ENCODE measurements at places on chromosomes 7 and 10.

GRCh38 chr10:116472891-116473290 is 45.2 kb downstream of the PNLIPRP3 start:
- DNase-seq, result no peak

- no peak for DNase-seq
Measured at GRCh38 chr10:71777213-71777985, 4.1 kb upstream of the VSIR start.

DNA sequence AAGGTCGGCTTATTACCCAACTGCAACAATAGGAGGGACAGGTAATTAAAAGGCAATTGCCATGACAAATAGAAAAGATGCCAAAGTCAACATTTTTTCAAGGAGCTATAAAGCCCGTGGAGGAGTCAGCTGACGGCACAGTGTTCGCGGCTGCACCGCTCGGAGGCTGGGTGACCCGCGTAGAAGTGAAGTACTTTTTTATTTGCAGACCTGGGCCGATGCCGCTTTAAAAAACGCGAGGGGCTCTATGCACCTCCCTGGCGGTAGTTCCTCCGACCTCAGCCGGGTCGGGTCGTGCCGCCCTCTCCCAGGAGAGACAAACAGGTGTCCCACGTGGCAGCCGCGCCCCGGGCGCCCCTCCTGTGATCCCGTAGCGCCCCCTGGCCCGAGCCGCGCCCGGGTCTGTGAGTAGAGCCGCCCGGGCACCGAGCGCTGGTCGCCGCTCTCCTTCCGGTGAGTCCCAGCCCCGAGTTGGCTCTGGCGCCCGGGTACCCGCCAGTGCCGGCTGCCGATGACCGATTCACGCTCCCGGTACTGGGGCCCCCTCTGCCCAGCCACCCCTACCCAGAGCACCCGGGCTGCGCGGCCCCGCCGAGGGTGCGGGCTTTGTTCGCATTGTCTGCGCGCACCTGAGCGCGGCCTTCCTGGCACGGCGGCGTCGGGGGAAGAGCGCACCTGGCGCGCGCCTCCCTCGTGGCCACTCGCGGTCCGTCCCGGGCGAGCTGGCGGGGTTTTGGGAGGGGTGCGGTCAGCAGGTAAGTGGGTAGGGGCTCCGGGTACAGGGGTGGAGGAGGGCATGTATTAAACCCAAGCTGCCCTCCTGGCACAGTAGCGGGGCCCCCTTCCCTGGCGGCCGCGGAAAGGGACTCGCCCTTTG is at the start of gene VWA2:
TSS of gene VWA2 (plus strand) at position 138 of the 877 bp plus-strand sequence. CDS start 9,460 bp downstream, outside the sequence.
- no peak for DNase-seq

GRCh38 chr7:70595755-70596597 is 536.0 kb upstream of the GALNT17 start:
- DNase-seq, result no peak

GRCh38 chr10:21943633-21944265 is 59.8 kb downstream of the DNAJC1 start:
- no peak for DNase-seq

GRCh38 chr10:29435809-29436501 is 147.1 kb downstream of the LYZL1 start:
- no peak for DNase-seq

GRCh38 chr7:76340617-76341131 is 18.1 kb downstream of the YWHAG start:
- DNase-seq, result no peak

GRCh38 chr10:87865241-87865881 is 1.9 kb downstream of the PTEN start:
- no peak for DNase-seq

GRCh38 chr10:110612087-110612486 is 32.0 kb upstream of the RBM20 start:
- no peak for DNase-seq

DNA sequence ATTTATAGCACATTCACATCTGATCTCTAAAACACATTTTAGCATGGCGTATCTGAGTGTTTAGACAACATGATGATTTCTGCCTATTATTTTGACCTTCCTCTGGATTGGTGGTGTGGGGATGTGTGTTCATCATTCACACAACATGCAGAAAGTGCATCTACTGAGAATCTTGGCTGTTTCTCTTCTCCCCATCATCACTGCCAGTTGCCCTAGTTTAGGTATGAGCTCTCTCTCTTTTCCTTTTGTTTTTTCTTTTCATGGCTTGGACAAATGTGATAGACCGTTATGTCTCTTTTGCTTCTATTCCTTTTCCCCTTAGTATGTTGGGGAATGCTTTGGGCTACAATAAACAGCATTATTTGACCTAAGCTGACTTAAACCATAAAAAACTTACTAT is 239.2 kb upstream of the FZD8 start:
- DNase-seq, result no peak

DNA sequence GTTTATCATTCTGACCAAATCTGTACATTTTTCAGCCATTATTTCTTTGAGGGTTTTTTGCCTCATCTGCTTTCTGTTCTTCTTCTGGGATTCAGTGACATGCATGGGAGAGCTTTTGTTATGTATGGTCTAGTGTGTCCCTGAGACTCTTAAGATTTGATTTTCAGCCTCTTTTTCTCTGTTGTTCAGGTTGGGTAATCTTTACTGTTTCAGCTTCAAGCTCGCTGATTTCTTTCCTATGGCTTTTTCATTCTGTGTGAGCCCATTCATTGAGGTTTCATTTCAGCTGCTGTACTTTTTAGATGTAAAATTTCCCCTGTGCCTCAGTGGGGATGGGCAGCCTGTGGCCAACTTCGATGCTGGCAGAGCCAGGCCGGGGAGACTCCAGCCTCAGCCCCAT is 38.1 kb downstream of the FOXK1 start:
- DNase-seq, result no peak

- no peak for DNase-seq
Measured at GRCh38 chr7:93156884-93157283, 8.7 kb upstream of the SAMD9L start.

GRCh38 chr7:134289841-134290240 is 26.9 kb downstream of the SLC35B4 start:
- DNase-seq, result no peak

DNA sequence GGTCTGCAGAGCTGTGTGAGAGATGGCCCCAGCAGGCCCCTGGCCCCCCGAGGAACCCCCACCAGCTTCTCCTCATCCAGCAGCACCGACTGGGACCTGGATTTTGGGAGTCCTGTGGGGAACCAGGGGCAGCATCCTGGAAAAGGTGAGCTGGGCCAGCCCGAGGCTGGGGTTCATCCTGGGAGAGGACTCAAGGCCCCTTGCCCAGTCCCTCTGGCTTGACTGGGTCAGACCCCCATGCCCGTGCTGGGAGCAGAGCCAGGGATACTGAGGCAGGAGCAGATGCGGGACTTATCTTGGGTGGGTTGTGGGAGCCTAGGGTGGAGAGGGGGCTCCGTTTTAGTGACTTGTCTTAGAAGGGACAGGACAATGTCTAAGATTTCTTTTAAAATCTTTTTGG is 47.5 kb downstream of the ZNF467 start:
- no peak for DNase-seq
